ENCODE measurements at places on chromosomes 5 and 9. TPM values are rescaled to one million over a fixed set of nuclear protein-coding genes. Genes with fewer than 3 reads are reported as not detected.

Gene BRINP1
- 0.60 TPM for polyA plus RNA-seq

- DNase-seq = no peak
These were observed 11.3 kb downstream of the FOXD1 start for GRCh38 chr5:73437101-73437776.

GRCh38 chr5:11293523-11293922 is 532.5 kb upstream of the DAP start:
- no peak for DNase-seq

GRCh38 chr5:40223884-40224402 is 455.8 kb upstream of the PTGER4 start:
- DNase-seq = peak; percentile 39

Measured in BJ (cell line).